SJSA1 (cell line): ENCODE measurements at places on chromosomes 2 and 18.

DNA sequence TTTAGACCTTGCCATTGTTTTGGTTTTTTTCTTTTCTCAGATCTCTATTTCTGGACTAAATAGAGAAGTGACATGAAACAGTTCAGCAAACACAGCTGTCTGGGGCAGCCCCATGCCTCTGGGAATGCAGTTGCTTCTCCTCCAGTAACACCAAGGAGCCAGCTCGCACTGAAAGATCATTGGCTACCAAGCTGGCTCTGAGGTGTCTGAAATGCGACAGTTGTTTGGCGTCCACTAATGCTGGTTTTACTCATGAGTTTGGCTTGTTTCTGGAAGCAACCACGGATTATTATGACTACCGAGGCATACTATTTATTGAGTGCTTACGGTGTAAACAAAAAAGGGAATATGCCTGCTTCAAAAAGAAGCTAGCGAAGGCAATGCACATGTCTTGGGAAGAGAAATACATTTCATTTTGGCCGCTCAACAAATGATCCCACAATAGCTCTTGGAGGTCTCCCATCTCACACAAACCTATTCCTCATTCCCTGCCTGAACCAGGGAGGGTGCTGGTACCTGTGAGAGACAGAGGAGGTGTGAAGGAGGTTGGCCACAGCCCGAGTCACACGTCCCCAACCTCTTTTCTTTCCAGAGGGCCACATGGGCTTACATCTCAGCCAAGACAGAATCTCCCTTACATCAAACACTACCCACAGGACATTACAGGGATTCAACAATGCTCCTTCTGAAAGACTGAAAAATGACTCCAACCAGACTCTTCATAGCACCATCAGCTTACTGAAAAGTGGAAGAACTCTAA lies 37.5 kb upstream of the NEB start:
- no peak for DNase-seq

DNA sequence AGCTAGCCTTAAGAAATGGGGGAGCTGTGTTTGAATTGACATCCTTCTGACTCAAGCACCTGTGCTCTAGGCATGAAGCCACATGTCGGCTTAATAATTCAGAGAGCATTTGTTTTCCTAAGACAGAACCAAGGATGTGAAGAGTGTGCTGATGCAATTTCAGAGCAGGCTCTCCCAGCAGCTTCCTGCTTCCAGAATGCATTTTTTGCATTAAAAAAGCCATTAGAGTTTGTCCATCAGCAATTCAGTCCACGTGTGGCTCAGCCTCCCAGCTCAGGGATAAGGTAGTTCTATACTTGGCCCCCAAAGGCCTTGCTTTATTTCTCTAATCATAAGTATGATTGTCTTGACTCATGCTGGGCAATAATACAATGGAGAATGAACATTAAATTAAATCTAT lies 37.7 kb downstream of the DOCK10 start:
- DNase-seq: no peak

DNA sequence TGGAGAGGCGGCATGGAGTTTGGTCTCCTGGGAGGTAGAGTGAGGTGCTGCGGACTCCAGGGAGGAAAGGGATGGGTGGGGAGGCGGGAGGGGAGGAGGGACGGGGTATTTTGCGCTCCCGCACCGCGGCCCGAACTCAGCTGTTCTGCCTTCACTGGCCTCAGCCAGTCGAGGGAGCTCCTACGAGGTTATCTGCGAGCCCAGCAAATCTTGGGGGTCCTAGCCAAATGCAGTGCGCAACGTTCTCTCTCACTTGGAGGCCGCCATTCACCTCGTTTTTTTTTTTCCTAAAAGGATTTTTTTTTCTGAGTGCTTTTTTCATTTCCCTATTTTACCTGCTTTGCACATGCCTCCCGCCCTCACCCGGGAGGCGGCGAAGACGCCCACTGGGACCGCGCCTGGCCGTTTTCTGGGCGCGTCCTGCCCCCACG lies 877 bp upstream of the BCL2L11 start:
- DNase-seq: no peak

DNA sequence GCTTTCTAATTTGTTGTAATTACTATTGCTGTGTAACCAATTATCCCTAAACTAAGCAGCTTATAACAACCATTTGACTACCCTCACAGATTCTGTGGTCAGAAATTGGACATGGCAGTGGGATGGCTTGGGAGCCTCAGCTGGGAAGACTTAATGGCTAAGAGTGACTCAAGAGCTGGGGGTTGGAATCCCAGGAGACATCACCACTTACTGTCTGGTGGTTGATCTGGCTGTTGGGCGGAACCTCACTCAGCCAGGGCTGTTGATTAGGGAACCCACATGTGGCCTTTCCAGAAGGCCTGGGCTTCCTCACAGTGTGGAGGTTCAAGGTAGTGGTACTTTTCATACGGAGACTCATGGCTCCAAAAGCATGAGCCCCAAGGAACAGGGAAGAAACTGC lies 49.8 kb downstream of the E2F6 start:
- no peak for DNase-seq

GRCh38 chr18:57776767-57777166 lies 26.3 kb downstream of the ATP8B1 start:
- no peak for DNase-seq

DNA sequence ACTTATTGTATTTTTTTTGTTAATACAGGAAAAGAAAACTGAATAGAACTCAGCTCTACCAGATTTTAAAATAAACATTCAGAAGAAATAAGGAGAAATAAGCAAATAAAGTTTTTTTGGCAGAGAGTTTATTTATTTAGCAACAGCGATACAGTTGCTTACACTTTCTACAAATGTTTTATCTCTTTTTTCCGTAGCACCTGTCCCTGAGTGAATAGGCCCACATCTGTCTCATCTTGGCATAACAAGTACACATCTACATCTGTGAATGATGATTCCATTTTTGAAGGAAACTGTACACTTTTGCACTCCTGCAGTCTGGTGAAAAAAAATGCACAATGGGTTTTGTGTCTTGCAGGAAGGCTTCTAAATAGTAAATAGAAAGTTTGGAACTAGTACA lies 783.6 kb upstream of the ZEB2 start:
- DNase-seq: no peak
